ENCODE measurements at places on chromosomes 5 and 9.
A peak's percentile ranks its signal among the peaks of the same experiment; 100 is the strongest.

DNA sequence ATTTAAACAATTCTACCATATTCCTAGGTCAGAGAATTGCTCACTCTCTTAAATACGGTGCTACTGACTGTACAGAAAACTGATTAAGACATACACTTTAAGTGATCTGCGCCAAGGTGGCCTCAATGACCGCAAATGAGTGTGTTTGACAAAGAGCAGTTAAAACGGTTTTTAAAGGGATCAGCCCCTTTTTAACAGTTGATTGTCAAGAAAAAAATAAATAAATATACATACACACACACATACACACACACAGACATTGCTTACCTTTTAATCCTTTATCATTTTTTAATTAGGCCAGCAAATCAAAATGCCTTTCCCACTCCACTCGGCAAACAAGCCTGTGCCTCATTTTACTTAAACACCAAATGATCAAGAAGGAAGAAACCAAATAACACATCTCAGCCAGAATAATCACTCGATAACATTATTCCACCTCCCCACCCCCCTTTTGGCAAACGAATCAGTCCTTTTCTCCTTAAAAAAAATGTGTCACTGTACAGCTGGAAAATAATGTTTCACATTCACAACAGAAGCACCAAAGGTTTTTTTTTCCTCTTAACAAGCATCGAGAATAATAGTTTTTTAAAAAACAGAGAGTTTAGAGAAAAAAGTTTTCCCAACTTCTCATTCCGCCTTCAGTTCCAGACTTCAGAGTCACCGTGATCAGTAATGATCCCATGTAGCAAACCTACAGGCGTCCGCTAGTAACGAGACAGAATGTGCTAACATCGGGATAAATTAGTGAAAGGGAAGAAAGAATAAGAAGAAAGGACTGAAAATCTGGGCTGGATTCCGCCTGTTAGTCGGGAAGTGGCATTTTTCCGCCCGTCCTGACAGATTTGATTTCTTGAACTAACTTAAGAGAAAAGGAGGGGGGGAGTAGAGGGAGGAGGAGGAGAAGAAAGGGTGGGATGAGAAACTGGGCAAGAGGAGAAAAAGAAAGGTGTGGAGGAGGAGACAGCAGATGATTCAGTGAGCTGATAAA is at the start of gene ZNF608:
TSS of gene ZNF608 (minus strand) at position 712 of the 988 bp plus-strand sequence. CDS start 1,650 bp downstream, outside the sequence.
- DNase-seq = no peak

- no peak for DNase-seq
These were observed 126.7 kb downstream of the GADD45G start for GRCh38 chr9:89731262-89732182.

GRCh38 chr5:131637694-131638093 is 2.7 kb upstream of the RAPGEF6 start:
- DNase-seq = no peak

DNA sequence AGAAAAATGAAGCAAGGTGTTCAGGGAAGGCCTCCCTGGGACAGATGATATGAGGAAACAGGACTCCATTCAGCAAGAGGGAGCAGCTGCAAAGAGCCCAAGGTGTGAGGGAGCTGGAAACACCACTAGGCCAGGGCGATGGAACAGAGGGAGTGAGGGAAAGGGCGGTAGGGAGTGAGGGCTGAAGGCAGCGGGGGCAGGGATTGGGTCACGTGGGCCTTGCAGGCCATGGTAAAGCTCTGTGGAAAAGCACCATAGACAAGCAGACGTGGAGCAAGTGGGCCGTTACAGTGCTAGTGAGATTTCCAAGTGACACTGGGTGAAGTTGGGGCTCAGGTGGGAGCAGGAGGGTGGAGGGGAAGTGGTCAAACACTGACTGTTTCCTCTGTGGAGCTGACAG is 10.8 kb upstream of the PRRC1 start:
- no peak for DNase-seq

- no peak for DNase-seq
These were observed 1676.0 kb upstream of the NUDT12 start for GRCh38 chr5:105238561-105238960.

GRCh38 chr5:60248901-60249300 is 355.4 kb upstream of the PDE4D start:
- no peak for DNase-seq

DNA sequence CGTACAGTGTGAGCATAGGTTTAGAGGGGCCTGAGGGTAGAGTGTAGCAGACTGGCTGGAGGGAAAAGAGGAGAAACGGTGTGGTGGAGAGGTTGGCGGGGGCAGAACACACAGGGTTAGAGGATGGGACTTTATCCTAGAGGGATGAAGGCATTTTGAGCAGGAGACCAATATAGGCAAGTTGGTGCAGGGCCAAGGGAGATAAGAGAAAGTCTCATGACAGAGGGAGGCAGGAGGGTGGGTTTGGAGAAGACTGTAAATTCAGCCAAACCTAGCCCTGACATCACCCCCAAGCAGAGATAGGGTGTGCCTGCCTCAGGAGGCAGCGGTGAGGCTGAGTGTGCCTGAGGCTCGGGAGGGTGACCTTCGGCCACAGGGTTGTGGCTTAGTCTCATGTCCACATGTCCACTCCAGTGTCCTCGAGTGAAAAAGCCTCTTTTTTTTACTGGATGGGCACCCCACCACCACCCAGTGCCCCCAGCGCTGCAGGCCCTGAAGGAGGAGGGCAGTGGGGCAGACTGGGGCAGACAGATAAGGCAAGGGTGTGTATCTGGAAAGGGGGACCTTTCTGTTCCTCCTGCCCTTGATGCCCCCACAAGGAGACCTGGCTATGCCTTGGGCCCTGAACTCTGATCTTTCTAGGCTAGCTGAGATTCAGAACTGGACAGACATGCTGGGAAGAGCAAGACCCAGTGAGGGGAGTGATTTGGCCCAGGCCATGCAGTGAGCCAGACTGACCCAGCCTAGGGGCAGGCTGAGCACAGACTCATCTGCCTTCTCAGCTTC is 108.7 kb downstream of the RGS3 start:
- DNase-seq = no peak

- DNase-seq = no peak
These were observed 112.8 kb upstream of the SHB start for GRCh38 chr9:38181866-38182265.

DNA sequence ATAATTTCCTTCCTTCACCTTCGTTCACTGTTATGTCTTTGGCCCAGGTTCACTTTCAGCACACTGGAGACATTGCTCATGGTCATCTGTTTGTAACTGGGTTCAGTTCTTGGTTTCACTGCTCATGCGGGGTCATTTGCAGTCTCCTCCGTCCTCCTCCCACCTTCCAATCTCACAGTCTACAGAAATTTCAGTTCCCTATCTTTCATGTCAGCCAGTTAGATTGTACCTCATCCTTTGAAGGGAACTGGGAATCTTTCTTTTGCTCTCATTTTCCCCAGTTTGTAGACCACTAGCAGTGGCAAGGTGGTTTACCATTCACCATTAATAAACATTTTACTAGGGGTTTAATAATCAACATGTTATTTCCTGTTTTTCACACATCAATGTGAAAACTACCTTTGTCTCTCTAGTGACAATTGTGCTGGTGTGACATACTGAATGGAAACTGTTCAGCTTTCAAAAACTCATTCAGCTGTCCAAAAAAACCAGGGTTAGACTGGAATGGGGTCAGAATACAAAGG is 100.9 kb upstream of the IL6ST start:
- no peak for DNase-seq

- DNase-seq = no peak
These were observed 153.9 kb upstream of the IER5L start for GRCh38 chr9:129331772-129332500.

DNA sequence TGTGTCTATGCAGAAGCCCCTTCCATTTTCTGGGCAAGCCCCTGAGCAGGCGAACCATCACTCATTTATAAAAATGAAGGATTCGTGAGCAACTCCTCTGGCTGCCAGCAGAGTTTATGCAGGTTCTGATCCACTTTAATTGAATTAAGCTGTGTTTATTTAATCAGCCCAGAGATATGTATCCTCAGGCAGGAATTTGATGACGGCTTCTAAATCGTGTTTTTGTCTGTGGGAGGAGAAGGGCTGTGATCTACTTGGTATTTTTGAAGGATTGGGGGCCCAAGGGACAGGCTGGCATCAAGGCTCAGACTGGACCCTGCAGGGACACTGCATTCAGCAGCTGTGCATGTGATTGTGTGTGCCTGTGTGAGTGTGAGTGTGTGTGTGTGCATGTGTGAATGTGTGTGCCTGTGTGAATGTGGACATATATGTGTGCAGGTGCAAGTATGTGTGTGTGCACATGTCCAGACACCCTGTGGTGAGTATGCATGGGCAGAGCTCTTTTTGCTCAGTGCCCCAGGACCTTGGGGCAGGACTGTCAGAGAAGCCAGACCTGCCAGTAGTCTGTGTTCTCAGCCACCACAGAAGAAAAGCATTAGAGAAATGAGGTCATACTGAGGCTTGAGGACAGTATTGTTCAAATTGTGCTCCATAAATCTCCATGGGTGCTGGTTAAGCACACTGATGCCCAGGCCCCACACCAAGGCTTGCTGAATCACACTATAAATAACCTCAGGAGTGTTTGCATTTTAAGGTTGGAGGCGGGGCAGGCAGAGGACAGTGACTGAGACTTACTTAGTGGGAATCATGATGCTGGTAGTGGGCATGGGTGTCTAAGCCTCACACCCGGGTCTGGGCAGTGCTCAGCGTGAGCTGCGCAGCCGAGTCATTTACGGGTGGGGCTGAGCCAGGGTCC is 164.0 kb downstream of the CARTPT start:
- DNase-seq = no peak

GRCh38 chr5:153572411-153573145 is 82.1 kb downstream of the GRIA1 start:
- DNase-seq = no peak

DNA sequence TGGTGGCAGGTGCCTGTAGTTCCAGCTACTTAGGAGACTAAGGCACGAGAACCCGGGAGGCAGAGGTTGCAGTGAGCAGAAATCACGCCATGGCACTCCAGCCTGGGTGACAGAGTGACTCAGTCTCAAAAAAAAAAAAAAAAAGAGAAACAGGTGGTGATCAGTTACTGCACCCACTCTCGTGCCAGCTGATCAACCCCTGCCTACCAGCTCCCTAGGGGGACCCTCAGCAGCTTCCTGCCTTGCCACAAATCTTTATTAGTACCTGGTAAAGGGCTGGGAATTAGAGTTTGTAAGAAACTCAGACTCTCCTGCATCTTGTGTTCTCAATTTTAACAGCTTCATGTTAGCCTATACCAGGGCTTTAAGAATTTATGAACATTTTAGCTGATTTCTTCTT is 914.9 kb downstream of the EFNA5 start:
- no peak for DNase-seq

DNA sequence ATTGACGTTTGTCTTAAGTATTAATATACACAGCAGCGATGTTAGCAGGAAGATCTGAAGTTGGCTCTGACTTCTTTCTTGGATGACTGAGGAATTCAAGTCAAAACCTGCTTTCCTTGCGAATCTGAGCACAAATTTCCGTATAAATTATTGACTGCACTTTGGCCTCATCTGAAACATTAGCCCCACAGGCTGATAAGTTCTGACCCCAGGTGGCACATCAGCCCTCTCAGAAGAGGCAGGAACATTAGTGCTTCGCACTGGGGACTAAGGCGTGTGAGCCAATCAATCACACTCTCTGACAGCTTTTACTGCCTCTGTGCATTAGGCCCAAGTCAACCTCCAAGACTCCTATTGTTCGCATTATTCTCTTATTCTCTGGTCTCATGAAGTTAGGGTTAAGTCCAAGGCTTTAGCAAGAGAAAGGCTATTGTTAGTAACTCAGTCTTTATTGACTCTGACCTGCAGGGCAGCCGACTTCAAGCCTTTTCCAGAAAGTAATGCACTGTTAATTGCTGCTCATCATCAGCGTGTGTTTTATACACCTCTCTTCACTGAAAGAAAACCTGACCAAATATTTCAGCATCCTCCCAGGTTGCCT is 84.2 kb downstream of the ZNF608 start:
- no peak for DNase-seq

GRCh38 chr9:37259951-37260350 is 139.6 kb downstream of the ZCCHC7 start:
- DNase-seq = no peak

GRCh38 chr9:91101611-91102168 is 260.0 kb downstream of the AUH start:
- DNase-seq = peak; percentile 86

DNA sequence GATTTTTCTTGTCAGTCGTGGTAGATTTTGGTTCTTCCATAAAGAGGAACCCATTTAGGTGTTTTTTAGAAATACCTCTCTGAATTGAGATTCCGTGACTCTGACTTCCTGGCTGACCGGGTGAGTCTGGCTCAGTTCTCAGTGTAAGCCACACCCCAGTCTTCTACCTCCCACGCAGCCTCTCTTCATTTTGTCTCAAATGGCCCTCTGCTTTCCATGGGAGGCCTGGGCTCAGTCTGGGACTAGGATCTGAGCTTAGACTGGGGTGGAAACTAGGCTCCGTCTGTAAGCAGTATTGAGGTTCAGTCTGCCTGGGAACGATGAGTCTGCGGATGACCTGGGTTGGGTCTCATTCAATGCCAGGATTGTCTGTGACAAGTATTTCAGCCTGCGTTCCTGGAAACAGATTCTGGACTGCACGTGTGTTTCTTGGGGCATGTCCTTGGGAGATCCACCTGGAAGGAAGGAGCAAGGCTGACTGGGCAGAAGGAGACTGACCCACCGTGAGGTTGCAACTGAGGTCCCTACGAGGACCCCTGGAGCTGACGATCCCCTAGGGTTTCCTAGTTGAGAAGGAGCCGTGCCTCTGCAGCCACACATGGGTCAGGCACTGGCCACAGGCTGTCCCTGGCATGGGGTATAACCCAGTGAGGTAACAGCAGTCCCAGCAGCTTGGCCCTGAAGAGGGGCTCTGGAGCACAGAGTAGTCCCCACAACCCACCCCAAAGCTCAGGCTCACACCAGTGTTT is 12.4 kb upstream of the CRB2 start:
- DNase-seq = no peak

DNA sequence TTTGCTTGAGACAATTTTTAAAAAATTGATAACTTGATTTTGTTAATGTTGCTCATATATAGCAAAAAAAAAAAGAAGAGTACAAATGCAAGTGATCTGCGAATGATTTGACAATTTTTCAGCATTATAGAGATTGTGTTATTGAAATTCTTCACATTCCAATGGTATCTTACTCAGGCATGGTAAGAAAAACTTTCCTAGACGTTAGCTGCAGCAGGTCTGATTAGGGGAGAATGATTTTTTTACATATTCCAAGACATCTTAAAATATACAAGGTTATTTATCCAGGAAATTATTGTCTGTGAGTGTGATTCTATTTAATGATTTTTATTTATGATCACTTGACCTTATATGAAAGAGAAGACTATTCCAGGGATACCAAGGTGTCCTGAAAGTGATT is 361.9 kb downstream of the MAT2B start:
- DNase-seq = no peak

GRCh38 chr9:90729351-90729750 is 72.3 kb upstream of the SYK start:
- no peak for DNase-seq

GRCh38 chr9:129665389-129665775 is at the start of gene PRRX2:
Gene PRRX2 (plus strand): TSS chr9:129665647. CDS start chr9:129665868, 221 bp downstream.
- DNase-seq = no peak
